ENCODE measurements at places on chromosomes 6 and 20. TPM values are rescaled to one million over a fixed set of nuclear protein-coding genes. Genes with fewer than 3 reads are reported as not detected.
A peak's percentile ranks its signal among the peaks of the same experiment; 100 is the strongest.

DNA sequence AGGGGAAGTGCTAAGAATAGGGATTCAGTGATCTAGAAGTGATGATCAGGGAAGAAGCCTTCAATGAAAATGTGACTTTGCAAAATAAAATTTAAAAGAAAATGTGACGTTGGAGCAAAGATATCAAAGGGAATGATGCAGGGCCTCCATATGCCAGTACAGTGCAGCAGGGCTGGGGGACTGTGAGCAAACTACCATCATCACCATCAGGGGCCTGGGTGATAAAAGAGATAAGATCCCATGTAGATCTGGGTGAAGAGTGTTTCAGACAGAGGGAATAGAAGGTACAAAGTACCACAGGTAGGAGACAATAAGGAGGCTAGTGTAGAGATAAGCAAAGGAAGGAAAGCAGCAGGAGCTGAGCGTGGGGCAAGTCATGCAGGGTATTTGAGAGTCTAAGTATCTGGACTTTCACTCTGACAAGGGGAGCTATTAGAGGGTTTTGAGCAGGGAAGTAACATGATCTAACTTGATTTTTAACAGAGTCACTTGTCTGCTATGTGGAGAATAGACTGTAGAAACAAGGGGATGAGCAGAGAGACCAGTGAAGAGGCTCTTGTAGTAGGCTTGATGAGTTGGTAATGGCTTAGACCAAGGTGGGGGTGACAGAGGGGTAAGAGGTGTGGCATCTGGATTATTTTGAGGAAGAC, 295.6 kb downstream of the ZFAND3 start:
- no peak for DNase-seq

GRCh38 chr20:51313358-51313827, 229.1 kb downstream of the NFATC2 start:
- DNase-seq: peak; percentile 74

DNA sequence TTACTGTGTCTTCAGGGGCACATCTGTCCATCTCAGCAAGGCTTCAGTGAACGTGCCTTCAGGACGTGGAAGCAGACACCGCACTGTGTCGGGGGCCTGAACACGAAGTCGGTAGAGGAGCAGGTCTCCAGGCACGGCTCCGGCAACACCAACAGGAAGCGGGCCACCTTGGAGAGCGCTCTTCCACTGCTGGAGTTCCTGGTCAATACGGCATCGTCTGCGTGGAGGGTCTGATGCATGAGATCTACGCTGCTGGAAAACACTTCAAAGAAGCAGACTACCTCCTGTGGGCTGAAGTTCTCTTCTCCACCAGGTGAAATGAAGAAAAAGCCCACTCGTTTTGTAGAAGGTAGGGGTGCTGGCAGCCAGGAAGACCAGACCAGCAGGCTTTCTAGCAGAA, 69.3 kb upstream of the SLCO4A1 start:
- no peak for DNase-seq

DNA sequence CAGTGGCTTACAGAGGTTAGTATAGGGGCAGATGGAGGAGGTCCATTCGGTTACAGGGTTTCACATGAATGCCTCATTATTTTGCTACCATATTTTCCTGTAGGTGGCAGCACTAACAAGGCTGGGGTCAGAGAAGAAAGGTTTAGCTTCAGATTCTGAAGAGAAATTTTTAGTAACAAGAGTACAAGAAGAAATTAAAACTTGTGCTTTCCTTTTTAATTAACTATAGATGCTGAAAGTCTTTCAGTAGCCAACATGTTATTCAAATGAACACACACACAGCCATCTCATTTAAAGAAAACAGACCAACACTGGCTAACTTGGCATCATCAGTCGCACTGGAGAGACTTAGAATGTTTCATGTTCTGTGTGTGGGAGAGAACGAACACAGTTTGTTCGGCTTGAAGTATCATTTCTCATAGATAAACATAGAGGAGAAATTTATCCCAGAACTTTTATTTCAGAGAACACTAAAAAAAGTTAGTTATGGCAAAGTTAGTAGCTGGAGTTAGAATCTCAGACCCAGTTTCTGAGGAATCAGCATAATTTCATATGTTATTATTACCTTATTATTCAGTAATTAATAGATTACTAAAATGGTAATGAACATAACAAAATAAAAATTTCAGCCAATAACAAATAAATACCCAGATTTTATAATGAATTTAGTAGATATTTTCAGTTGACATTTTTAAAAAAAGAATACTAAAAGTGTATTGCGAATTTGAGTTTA, 314.0 kb upstream of the RSPO3 start:
- peak; percentile 67 for DNase-seq

GRCh38 chr6:7153789-7154188, 46.0 kb downstream of the RREB1 start:
- no peak for DNase-seq

- no peak for DNase-seq
These were observed 980.3 kb upstream of the FLRT3 start for GRCh38 chr20:15317546-15318232.

DNA sequence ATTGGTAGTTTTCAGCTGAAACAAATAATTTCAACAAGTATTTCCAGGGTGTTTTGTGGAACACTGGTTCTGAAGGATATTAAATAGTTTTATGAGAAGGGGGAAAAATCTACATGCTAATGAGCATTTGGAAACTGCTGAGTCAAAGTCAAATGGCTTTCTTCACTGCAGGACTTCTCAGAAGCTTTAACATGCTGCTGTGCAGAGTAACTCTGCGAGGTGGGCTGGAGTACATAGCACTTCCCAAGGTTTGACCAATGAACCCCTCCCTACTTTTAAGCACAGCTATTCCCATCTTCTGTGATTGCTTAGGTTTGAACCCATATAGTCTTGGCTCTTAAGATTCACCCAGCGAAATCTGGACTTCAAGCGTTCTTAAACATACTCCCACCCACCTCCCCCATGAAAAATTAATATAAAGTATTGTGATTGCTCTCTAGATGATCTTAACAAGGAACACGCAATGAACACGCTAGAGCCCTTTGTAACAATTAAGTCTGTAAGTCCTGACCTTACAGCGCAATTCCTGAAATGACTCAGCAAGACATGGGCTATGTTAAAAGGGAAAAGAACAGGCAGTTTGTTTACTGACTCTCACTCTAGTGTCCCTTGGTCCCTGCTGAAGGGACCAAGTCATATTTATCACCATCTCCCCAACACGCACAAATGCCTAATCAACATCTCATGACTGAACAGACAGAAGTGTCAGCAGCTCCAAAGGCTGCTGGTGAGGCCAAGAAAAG, 105.2 kb downstream of the NFATC2 start:
- DNase-seq: no peak

GRCh38 chr20:57198132-57199072, 68.0 kb downstream of the BMP7 start:
- no peak for DNase-seq

DNA sequence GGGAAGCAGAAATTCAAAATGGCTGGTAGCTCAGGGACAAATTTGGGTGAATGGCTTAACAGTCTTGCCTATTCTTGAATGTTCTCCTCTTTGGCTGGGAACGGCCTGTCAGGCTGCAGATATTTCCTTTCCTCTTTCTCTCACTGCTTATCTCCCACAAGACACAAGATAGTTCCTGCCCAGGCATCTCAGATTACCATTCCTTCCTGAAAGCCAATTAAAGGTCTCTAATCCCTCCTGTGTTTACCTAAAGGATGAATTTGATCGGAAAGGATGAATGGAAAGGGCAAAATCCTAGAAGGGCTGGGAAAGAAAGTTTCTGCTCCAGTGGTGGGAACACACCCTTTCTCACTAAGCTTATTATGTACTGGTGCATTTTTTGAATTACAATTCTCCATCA, 95.9 kb upstream of the JAG1 start:
- DNase-seq: no peak

DNA sequence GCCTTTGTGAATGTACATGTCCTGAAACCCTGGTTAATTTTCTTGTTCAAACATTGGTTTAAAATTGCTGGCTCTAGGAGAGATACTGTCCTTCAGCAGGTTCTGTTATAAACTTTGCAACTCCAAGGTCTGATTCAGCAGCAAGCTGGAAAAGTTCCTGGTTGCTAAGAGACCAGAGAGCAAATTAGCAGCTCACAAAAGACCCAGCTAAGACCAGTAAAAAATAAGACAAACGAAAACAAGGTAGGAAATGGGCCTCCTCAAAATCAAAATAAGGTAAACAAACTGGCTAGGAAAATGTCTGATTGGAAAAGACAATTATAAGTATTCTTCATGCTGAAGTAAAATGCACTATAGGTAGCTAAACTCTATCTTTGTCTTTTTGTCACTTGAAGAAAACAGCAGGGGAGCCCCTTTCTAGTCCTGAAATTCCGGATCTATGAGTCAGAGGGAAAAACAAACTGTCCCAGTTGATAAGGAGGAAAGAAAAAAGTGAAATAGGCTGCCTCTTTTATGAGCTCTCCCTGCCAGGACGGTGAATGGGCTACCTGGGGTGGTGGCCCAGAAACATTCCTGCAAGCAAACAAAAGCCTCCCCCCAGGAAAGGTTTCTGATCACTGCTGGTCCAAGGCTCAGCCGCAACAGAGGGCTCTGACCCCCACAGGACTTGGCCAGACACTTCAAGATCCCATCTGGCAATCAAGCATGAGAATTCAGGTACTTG, 41.6 kb downstream of the UNC5CL start:
- peak; percentile 70 for DNase-seq

Gene ENTPD6
- total RNA-seq: 51.4 TPM

Gene OPN5
- not detected for total RNA-seq

Gene HLA-DQB1
- not detected for total RNA-seq

Gene HLA-F
- total RNA-seq: 10.5 TPM
